Hepatic stellate cell (primary cell): ENCODE measurements at places on chromosomes 1 and 21.

DNA sequence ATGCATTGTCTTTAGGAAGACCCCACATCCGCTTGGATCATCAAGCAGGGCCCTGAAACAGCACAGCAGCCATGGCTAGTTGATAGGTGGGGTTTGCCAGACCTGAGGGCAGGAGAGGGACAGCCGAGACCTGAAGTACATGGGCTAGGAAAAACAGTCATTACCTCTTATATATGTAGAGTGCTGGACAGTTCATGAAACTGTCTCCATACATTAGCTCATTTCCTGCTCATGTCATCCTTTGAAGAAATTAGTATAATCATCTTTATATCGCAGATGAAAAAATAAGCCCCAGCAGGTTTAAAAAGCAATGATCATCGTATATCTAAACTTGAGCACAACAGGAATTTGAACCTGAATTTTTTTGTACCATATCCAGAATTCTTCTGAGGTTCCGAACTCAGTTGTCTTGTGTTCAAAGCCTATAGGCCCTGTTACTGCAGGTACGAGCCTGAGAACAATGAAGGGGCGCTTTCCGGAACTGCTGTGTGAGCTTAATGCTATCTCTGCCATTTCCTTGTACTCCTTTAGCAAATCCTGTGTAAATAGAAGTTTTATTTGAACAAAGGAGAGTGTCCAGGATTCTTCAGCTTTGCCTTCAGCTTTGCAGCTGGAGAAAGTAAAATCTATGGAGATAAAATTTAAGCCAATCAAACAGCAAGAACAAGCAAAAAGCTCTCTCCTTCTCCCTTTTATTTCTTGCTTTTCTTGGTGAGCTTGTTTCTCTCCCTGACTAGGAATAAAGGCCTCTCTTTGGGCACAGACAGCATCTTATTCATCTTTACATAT is 32.4 kb upstream of the DUSP10 start:
- no peak for DNase-seq

- no peak for DNase-seq
Measured at GRCh38 chr1:16921391-16922185, at the start of gene CROCC. Gene CROCC, plus strand, starts transcription at chr1:16921931. Its CDS starts 88 bp downstream, at chr1:16922019.

GRCh38 chr1:70429219-70429618 is 18.2 kb downstream of the CTH start:
- DNase-seq: no peak

DNA sequence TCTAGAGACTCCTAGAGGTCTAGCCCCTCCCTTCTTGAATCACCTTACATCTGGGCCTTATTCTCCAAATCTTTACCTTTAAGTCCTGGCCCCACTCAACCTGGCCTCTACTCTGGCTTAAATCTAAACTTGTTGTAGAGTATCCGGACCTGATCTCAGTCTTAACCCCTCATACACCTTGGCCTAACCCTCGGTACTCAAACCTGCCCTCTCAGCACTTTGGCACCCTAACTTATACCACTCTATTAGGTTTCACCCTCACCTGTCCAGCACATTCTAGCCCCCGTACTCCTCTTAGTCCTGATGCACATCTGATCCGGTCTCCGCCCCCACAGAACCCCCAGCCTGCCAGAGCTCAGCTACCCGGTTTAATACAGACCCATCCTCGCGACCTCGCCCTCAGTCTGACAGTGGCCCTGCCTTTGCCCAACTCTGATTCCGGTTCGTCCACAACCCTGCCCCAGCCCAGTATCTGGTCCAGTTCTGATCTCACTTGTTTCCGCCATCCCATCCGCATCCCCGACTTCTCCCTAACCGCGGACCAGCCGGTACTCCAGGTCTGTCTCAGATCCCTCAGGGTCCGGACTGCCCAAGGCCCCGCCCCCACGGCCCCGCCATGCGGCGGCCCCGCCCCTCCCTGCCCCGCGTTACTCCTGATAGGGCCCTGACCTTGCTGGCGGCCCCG is 1.5 kb downstream of the TRIM62 start:
- DNase-seq: no peak

GRCh38 chr1:21693732-21694131 is 24.6 kb upstream of the RAP1GAP start:
- DNase-seq: no peak

GRCh38 chr21:36534656-36535055 is 54.7 kb upstream of the CLDN14 start:
- no peak for DNase-seq

DNA sequence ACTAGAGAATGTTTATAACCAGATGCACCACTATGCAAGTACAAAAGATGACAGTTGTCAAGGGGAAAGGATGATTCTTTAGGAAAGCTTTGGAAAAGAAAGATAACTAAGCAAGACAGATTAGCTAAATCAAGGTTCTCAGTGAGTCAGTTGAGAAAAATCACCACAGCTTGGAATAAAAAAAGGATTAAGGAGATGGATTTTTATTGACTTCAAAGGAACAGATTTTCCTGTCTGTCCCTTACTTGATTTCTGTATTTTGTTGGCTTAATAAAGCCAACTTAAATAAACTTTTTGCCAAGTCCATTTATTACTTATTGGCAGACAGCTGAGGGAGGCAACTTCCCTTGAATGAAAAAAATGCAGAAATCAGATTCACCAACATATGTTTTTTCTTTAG is 93.9 kb downstream of the NR5A2 start:
- DNase-seq: no peak

DNA sequence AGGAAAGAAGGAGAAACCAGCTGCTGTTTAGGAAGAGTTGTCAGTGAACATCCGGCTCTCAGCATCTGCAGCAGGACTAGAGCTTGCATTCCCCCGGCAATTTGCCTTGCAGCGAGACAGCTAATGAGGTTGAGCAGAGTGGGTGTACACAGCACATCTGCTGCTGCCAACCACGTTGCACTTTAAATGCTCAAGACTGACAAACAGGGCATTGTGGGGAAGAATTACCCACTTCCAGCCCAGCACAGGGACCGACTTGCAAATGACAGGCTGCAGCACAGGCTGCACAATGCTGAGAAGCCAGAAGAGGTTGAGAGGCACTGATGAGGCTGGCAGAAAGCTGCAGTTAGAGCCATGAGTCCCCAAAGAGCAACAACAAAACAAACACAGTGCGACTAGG is 47.5 kb upstream of the PLA2G2C start:
- DNase-seq: no peak

DNA sequence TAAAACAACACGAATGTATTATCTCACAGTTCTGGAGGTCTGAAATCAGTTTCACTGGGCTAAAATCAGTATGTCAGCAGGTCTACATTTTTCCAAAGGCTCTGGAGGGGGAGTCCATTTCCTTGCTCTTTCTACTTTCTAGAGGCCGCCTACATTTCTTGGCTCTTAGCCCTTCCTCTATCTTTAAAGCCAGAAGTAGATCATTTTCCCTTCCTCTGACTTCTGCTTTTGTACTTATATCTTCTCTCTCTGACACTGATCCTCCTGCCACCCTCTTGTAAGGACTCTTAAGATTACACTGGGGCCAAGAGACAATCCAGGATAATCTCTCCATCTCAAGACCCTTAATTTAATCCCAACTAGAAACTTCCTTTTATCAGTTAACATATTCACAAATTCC is 41.4 kb downstream of the MSH4 start:
- no peak for DNase-seq

- no peak for DNase-seq
Measured at GRCh38 chr1:14881775-14882672, 271.5 kb upstream of the TMEM51 start.

- no peak for DNase-seq
Measured at GRCh38 chr1:40594187-40594531, 62.7 kb downstream of the ZNF684 start.
